ENCODE measurements at places on chromosomes 1 and 21.
A peak's percentile ranks its signal among the peaks of the same experiment; 100 is the strongest.

GRCh38 chr1:228889289-228889688 lies 154.0 kb downstream of the RHOU start:
- ATAC-seq = no peak

DNA sequence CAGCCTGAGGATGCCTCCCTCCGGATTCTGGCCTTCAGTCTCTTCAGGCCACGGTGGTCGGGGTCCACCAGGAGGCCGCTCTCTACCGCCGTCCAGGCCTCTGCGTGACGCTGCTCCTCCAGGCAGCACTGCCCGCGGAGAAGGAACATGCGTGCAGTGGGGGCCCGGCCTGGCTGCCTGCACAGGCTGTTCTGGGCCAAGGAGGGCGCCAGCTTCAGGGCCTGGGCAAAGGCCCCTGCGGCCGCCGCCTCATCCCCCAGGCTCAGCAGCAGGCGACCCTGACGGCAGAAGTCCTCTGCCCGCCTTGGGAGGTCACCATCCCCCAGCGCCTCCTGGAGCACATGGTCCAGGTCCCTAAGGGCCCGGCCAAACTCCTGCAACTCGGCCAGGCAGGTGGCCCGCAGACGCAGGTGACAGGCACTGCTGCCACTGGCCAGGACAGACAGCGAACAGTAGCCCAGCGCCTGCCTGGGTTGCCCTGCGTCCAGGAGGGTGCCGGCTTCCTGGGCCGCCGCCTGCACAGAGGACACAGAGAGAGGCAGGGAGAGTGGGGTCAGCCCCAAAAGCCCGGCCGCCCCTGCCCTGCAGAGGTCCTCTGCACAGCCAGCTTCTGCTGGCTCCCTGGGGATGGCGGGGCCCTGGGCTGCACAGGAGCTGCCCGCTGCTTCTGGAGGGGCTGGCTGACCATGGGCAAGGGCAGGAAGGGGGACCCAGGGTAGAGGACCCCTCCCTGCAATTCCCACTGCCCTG lies 8.7 kb upstream of the MMEL1 start:
- ATAC-seq = no peak

DNA sequence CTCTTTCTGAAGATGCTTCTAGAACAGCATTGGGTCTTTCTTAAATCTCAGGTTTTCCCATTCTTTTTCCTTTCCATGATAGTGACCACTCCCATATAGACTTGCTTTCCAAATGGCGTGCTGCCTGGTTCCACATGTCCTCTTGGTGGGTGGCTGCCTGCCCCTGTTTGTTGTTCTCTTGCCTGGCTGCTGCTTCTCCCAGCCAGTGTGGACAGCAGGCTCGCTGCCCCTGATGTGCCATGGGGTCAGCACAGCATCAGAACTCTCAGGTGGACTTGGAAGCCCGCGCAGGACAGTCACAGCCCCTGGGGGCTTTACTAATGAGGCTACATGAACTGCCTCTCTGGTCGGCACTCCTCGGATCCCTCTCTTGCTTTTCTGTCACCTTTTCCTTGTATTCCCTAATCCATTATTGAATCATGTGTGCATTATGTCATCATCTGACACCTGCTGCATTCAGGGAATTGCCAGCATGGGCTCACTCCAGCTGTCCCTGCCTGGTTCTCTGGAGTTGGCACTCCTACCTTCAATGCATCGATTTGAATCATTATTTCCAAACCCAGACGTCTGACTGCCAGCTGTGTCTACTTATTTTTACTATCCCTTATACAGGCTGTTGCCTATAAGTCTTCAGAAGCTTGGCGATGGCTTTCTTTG lies 100.5 kb upstream of the COA6 start:
- ATAC-seq = no peak

DNA sequence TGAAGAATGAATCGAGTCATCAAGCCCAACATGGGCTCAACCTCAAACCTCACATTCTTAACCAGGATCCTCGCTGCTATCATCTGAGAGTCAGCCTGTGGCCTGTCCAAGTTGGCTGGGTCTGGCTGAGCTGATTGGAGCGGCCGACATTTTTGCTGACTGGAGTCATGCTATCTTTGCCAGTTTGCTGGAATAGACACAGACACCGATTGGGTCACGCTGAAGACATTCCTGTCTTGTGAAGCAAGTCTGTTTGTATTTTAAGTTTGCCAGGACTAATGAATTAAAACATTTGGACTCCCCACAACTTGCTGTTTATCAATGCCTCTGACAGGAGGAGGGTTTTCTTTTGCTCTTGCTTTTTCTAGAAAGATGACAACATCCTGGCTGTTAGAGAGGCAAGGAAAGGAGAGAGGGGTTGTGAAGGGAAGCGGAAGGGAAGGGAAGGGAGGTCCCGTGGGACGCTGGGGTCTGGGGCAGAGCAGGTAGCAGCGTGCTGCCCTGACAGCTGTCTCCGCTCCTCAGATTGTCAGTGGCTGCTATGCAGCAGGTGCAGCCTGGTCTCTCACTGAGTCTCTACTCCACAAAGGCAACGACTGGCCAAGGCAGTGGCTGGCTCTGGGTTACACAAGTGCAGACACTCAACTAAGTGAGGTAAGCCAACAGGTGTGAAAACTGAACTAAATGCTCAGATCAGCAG lies at the start of gene MAP3K7CL:
Gene MAP3K7CL (plus strand): TSS at position 375 of the 700 bp plus-strand sequence. CDS start 2,701 bp downstream, outside the sequence.
- ATAC-seq = no peak

GRCh38 chr1:46522184-46522968 lies 29.1 kb downstream of the KNCN start:
- no peak for ATAC-seq

DNA sequence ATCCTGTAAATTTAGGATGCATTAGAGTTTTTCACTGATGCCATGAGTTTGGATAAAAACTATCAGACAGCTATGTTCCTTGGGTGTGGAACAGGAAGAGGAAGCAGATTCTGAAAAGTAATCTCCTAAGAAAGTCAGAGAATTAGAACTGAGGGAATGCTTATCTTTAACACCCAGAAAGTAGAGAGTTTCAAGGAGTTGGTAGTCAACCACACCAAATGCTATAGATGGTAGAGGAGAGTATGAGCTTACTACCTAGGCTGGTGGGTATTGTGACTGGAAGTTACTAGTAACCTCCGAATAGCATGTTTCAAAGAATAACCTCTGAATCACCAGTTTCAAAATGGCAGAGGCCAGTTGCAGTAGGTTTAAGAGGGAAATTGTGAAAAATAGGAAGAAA lies 288.0 kb downstream of the HMCN1 start:
- no peak for ATAC-seq

DNA sequence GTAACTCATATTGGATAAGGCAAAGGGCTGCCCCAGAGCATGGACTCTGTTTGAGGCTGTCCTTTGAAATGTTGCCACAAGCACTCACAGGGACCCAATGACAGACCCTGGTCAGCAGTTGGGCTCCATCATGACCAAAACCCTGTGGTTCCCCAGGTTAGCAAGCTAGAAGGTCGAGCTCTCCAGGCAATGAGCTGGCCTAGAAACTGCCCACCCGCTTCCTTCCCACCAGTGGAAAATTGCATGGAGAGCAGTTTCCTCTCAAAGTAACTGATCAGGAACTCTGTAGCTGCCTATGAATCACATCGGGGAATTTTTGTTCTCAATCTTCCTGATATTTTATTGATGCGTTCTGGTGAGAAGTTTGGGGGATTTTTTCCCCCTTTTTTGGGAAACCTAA lies 52.8 kb downstream of the FHAD1 start:
- ATAC-seq = no peak

GRCh38 chr1:62774971-62775595 lies 8.8 kb upstream of the ATG4C start:
- ATAC-seq = peak; percentile 87

- ATAC-seq = no peak
Observed at GRCh38 chr1:117541003-117541402, 64.8 kb upstream of the TENT5C start.

DNA sequence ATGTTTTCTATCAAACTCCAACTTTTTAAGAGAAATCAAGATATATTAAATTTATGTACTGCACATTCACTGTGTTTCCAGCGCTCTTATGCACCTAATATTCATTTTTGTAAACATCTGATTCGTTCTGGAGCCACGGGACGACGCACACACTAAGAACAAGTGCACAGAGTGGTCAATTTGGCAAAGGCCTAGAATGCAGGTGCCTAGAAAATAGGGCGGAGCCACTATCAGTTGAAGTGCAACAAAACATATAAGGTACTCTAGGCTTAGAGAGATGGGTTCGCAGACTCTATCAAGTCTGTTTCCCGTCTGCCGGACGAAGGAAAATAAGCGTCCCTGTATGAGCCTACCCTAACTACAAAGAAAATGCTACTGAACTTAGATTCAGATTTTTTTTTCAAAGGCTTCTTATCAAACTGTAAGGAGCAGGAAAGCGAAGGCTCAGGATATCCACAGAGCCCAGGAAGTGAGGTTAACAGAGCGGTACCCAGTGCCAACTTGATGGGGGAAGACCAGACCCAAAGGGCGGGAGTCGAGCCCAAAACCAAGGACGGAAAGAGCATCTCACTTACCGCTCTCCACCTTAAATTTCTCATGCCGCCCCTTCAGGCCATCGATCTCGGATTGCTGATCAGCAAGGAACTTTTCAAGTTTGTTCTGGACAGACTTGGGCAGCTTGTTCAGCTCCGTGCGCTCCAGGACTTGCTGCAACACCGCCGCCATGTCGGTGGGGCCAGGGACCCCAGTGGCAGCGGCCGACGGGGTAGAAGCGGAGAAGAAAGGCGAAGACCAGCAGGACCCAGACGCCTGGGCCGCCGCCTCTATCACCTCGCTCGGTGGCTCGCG lies 526 bp downstream of the TPR start:
- ATAC-seq = peak; percentile 5

GRCh38 chr1:31843506-31843905 lies 27.7 kb upstream of the SPOCD1 start:
- no peak for ATAC-seq

- no peak for ATAC-seq
Observed at GRCh38 chr1:246549665-246550064, 16.4 kb downstream of the TFB2M start.

DNA sequence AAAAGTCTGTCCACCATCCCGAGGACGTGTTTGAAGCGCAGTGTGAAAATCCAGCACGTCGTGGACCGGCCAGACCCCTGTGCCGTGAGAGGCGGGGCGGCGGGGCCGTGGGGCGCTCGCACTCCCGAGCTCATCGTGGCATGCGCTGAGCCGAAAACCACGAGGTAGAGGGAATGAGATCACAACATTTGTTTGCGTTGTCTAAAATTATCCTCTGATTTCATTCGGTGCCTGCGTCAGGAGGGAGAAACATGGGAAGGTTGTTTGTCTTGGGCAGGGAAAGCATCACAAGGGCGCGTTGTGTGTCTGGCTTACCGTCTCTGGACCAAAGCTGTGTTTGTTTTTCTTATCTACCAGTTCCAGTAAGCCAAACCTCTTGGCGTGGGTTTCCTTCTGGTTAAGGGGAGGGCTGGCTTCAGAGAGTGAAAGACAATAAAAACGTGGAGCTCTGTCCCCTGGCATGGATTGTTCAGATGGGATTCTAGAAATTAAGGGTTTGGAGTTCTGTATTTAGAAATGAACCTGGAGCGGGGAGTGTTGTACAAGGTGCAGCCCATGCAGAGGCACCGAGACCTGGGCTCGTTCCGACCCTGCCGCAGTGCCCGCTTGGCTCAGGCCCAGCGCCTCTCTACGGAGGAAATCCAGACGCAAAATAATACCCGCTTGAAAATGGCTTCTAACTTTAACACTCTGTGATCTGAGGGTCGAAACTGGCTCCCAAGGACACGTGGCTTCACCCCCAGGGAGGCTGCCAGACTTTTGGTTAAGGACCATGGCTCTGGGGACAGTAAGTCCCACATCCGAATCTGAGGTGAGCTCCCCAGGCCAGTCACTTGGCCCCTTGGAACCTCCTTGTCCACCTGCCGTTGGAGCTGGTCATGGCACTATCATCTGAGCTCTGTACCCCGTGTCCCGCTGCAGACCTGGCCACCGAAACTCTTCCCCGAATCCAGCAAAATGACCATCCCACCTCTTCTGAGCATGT lies 68.7 kb upstream of the FAM3B start:
- ATAC-seq = no peak

GRCh38 chr21:25427828-25428227 lies 179.5 kb downstream of the MRPL39 start:
- peak; percentile 73 for ATAC-seq

GRCh38 chr1:88608139-88608943 lies 75.7 kb upstream of the PKN2 start:
- ATAC-seq = no peak

- ATAC-seq = no peak
Observed at GRCh38 chr1:11187000-11187399, 2.2 kb upstream of the ANGPTL7 start.

- peak; percentile 3 for ATAC-seq
Observed at GRCh38 chr1:161727256-161727924, 6.0 kb downstream of the FCRLB start.

- ATAC-seq = no peak
Observed at GRCh38 chr1:230915078-230915477, 46.8 kb upstream of the C1orf198 start.

DNA sequence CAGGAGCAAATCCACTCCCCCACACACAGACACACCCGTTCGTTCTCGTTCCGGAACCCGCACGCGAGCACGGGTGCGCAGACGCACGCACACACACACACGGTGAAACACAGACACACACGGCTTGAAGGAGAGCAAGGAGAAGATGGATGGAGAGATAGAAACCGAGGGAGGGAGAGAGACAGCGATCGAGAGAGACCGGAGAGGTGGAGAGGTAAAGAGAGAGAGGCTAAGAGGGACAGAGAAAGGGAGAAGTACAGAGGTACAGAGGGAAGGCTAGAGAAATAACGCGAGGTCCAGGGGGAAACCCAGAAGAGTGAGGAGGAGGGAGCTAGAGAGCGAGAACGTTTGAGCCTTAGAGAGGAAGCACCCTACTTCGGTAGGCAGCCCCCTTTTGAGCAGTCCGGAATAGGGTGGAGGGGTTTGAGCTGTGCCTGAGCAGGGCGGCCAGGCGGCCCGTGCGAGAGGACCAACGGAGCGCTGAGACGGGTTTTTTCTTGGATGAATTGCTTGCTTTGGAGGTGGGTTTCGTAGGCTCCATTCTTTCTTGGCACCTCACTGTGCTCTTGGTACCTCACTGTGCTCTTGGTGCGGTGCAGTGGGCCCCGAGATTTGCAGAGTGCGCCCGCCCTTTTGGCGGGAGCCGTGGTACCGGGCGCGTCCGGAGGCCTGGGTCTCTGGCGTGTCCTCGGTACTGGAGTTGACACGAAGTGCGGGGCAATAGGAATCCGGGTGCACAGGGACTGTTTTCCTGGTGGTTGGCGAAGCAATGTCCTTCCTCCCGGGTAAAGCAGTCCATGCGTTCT lies 88.4 kb upstream of the RHOU start:
- ATAC-seq = peak; percentile 72

Measured in stimulated activated memory B cell treated with anti-CD40 and anti-IgM and Interleukin-4, amounts not matched to agents 10 μg/mL and 1 μg/mL and 100 μg/mL, for 72 hours (primary cell).